Psoas muscle (tissue), 8 donors: ENCODE measurements at places on chromosomes 12 and 14. TPM values are rescaled to one million over a fixed set of nuclear protein-coding genes. Genes with fewer than 3 reads are reported as not detected.

DNA sequence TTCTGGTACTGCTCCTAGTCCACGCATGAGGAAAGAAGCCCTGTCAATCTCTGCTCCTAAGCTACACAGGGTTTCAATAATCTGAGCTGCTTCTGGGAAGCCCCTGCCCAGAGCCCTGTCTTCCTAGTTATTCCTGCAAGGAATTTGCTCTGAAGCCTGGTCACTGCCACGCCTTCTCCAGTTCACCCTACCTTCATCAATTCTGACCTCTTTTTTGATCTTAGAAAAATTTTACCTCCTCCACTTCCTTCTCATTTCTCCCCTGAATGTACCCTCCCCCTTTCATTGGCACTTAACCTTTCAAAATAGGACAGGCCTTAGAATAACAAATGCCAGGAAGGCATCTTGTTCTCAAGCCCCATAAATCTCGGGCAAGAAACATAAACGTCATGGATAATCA, 14.9 kb upstream of the LRRK2 start:
- DNase-seq: no peak

- DNase-seq: peak; percentile 26
Measured at GRCh38 chr12:68451261-68452077, 119.3 kb upstream of the MDM1 start.

Gene HOXC5
- 0.04 TPM for polyA plus RNA-seq

Gene GLT1D1
- 0.95 TPM for polyA plus RNA-seq

DNA sequence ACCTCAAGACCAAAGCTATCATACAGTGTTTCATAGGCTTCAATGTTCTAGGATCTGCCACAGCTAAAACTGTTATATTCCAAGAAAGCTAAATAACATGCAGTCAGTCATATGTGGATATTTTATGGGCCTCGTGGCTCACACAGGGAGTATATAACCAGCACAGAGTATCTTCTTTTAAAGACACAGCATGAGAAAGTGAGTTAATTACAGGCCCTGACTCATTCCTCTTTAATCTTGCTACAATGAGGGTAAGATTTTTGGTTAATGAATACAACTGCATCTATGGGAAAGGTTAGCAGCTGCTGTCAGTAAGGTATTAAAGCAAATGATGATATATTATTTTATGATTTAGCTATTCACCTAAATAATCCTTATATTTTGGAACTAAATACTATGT, 111.0 kb downstream of the TRAFD1 start:
- DNase-seq: no peak

Gene AP5M1
- polyA plus RNA-seq: 11.7 TPM

Gene JPH4
- polyA plus RNA-seq: 0.01 TPM

- DNase-seq: no peak
Measured at GRCh38 chr14:21537090-21537424, 10.9 kb upstream of the SALL2 start.

GRCh38 chr12:80814453-80814852, 97.7 kb downstream of the MYF5 start:
- no peak for DNase-seq

DNA sequence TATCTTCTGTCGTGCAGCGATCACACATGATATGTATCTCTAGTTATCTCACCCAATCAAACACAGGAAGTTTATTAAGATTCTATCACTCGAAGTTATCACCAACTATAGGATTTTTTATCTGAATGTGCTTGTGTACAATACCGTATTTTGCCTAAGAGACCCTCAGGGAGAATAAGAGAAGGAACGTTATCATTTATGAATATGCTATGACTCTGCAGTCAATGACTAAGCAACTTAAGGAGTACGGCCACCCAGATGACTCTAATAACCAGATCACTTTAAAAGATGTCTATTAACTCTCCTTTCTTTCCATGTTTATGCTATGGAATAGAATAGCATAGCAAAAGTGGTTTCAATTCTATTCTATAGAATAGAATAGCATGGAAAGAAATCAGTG, 486.4 kb downstream of the BCL11B start:
- DNase-seq: no peak

DNA sequence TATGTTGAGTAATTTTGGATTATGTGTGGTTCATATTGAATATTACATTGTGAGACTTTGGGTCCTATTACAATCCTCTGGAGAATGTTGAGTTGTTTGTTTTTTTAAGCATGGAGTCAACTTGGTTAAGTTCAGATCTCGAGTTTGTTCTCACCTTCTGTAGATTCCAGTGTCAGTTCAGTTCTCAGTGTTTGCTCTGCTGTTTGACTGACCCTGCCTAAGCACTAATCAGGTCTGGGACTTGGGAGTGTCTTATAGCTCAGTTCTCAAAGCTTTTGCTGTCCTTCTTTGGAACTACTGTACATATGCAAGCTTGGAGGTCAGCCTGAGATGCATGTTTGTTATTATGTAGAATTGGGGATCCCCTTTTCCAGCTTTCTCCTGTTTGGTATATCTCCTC, 63.1 kb downstream of the DIP2B start:
- no peak for DNase-seq

Gene CLEC6A
- not detected for polyA plus RNA-seq

- no peak for DNase-seq
Measured at GRCh38 chr12:53974084-53975063, at the start of gene HOTAIR. Gene HOTAIR, minus strand, starts transcription at chr12:53974954.

GRCh38 chr12:57085999-57086492, 2.9 kb upstream of the NAB2 start:
- DNase-seq: peak; percentile 57

DNA sequence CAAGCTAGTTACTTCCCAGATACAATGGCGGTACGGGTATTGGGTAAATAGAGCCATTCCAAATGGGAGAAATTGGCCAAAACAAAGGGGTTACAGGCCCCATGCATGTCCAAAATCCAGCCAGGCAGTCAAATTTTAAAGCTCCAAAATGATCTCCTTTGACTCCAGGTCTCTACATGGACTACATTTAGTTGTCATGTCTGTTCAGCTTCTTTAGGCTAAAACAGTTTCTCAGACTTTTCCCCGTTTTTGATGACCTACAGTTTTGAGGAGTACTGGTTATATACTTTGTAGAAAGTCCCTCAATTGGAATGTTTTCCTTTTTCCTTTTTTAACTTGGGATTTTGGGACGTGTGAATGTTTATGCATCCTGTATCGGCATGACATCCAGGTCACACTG, 4.7 kb downstream of the NT5DC3 start:
- no peak for DNase-seq

Gene CCDC175
- polyA plus RNA-seq: not detected

Gene FSCB
- polyA plus RNA-seq: not detected

DNA sequence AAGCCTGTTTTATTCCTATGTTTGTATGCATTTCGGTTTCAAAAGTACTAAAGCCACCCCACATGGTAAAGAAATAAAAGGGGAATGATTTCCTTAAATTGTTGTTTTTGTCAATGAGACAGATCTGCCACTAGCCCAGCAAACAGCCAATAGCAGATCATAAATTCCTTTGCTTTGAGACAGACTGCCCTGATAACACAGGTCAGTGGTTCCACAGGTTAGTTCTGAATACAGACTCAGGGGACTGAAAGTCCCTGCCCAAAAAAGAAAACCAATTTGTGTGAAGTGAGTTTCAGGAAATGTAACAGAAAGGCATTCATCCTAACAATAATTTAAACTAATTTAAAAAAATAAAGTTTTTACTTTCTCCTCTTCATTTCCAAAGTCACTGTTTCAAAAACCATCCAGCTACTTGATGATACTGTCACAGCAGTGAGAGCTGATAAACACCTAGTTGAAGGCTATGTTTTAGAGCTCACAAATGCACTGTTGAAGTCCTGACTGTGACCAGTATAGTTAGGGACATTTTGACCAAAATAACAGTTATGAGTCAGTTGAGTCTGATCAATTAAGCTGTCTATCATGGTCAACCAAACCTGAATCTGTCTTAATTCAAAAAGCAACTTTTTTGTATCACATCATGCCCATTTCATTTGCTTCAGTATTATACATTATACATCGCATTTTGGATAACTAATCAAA, 77.7 kb downstream of the LGR5 start:
- DNase-seq: no peak

Gene SLC7A8
- polyA plus RNA-seq: 10.4 TPM

GRCh38 chr12:7951671-7952070, 15.7 kb upstream of the SLC2A3 start:
- no peak for DNase-seq

DNA sequence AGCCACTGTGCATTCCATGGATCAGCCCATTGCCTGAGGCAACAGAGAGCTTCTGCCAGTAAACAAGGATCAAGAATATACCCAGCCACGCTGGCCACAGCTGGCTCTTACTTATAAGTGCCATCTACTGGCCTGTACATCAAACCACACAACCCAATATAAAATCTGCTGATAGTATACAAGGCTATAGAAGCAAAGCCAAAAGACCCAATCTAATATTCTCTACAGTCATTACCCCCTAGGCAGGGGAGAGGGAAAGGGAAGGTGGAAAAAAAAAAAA, 4.4 kb upstream of the FAM186B start:
- DNase-seq: no peak

DNA sequence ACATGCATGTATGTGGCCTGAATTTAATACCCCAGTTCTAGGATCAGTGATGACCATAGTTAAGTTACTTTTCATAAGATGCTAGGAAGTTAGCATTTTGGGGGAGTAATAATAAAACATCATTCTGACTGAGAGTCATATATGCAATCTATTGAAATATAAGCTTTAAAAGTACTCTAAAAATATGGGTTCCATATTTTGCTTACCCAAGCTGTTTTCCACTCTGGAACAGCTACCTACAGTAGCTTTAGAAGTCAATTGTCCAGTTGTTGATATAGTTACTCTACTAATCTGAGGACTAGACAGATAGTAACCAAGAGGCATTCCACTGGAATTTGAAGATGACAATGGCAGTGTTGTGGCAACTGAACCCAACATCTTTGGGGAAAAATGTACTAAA, 4.0 kb downstream of the LMNTD1 start:
- no peak for DNase-seq

Gene PPP1R1A
- polyA plus RNA-seq: 203 TPM

Gene PRICKLE1
- 0.37 TPM for polyA plus RNA-seq

Gene TMEM253
- polyA plus RNA-seq: 0.29 TPM

- no peak for DNase-seq
Measured at GRCh38 chr12:54991991-54992375, 7.4 kb upstream of the TESPA1 start.

DNA sequence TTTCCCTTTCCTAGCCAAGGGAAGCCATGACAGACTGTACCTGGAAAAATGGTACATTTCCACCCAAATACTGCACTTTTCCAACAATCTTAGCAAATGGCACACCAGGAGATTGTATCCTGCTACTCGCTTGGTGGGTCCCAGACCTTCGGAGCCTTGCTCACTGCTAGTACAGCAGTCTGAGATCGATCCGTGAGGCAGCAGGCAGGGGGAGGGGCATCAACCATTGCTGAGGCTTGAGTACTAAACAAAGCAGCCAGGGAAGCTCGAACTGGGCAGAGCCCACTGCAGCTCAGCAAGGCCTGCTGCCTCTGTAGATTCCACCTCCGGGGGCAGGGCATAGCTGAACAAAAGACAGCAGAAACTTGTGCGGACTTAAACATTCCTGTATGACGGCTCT, 218.8 kb downstream of the LRIG3 start:
- DNase-seq: no peak

DNA sequence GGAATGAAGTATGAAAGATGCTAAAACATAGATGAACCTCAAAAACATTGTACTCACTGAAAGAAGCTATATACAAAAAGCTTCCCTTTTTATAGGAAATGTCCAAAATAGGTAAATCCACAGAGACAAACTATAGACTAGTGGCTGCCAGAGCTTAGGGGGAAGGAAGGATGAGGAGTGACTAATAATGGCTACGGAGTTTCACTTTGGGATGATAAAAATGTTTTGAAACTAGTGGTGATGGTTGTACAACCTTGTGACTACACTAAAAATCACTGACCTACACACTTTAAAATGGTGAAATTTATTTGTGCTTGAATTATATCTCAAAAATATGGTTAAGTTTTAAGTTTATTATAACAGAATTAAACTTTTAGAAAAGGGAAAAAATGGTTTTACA, 37.1 kb upstream of the AMN1 start:
- no peak for DNase-seq
